ENCODE measurements at places on chromosomes 2 and 18.

- no peak for DNase-seq
Measured at GRCh38 chr2:98394595-98395153, 48.4 kb downstream of the CNGA3 start.

- DNase-seq, result no peak
Measured at GRCh38 chr2:114040826-114041225, 150.9 kb downstream of the ACTR3 start.

GRCh38 chr2:183093857-183094657 lies 15.5 kb downstream of the DUSP19 start:
- no peak for DNase-seq

- DNase-seq, result no peak
Measured at GRCh38 chr2:128593879-128594650, 275.4 kb upstream of the HS6ST1 start.

DNA sequence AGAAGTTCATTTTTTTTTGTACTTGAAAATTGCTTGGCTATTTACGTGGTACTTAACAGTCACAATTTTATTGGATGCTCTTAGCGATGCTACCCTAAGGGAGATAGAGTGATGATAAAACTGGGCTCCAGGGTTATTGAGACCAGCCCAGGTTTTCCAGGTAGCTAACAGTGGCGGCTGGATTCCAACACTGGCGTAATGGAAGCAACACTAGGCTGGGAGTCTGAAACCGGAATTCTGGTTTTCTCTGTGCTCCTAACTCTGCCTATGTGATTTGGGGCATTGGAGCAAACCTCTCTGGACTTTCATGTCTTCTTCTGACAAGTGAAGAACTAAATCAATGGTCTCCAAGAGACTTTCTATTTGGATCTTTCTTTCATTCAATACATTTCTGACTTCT lies 9.4 kb upstream of the GALNT14 start:
- no peak for DNase-seq

GRCh38 chr2:152539424-152539823 lies 177.8 kb downstream of the PRPF40A start:
- no peak for DNase-seq

GRCh38 chr2:190811811-190812210 lies 68.8 kb upstream of the GLS start:
- DNase-seq, result no peak

DNA sequence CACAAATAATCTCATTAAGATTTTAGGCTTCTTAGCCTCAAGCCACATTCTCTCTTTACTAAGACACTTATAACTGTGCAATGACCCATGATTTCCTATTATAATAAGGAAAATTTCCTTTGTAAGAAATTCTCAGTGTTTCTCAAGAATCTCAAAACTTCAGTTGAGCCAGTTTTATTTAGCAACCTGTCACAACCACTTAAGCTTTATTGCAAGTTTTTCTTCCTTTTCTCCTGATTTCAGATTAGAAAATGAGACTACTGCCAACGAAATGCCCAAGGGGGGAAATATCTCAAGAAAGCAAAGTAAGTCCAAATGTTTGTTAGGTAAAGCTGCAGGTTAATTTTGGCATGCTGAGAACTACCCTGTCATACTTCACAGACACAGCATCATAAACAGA lies 178.5 kb downstream of the THADA start:
- no peak for DNase-seq

- DNase-seq, result no peak
Measured at GRCh38 chr2:122754561-122754960, 999.1 kb downstream of the TSN start.

DNA sequence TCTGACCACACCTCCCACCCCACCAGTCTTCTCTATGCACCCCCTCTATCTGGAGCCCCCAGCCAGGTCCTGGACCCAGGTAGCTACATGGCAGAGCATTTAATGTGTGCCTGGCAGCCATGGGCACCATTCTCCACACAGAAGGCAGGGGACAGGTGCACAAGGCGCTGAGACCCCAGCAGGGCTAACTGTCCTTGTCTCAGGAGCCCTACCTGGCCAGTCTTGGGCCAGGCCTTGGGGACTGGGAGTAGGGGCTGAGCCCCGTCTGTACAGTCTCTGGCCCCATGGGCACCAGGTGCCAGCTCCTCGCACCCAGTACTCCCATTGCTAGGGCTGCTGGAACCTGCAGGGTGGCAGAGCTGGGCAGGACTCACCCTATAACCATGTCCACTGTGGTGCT lies 2.9 kb downstream of the GNLY start:
- DNase-seq, result no peak

- no peak for DNase-seq
Measured at GRCh38 chr2:212173756-212174510, 364.7 kb downstream of the ERBB4 start.

DNA sequence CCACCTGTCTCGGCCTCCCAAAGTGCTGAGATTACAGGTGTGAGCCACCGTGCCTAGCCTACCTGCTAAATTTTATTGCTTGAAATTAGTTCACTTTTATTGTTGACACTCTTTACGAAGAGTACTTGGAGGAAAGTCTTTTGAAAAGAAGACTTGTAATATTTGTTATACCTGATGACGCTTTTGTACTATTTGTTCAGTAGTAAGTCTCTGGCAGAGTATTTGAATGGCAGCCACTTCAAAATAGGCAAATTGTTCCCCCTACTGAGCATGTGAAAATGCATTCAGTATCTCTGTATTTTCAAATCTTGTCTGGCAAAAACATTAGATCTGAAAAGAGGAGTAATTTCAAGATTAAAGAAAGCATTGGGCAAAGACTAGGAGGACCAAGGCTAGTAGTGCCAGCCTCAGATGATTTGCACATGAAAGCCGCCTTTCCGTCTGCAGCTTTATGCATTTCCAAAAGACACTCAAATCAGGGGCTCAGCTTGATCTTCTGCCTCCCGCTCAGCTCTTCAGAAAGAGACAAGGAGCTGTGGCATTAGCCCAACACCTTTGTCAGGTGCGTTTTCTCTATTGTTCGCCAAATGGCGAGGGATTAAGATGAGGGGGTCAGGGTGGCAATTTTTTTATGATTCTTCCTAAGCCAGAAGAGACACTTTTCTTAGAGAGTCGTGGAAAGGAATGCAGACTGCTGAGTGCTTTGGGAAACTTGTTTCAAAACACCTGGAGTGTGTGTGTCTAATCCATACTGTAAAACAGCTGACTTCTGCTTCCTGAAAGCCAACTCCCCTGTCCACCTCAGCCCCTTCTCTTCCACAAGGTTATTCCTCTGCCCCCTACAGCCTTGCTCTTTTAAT lies 18.8 kb upstream of the FOXI3 start:
- DNase-seq, result no peak

DNA sequence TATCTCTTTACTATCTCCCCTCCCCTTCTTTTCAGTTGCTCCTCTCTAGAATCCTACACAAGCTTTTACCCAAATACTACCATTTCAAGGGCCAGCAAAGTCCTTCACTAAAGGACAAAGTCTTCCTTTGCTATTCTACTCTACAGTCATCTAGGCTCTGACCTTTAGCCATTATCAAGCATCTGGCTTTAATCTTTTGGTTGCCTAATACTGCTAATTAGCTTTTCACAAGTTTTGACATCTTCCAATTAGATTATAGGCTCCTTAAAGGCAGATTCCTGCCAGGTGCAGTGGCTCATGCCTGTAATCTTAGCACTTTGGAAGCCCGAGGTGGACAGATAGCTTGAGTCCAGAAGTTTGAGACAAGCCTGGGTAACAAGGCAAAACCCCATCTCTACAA lies 194.4 kb downstream of the SH3BP4 start:
- no peak for DNase-seq

- no peak for DNase-seq
Measured at GRCh38 chr2:20496076-20496872, 49.4 kb downstream of the RHOB start.

DNA sequence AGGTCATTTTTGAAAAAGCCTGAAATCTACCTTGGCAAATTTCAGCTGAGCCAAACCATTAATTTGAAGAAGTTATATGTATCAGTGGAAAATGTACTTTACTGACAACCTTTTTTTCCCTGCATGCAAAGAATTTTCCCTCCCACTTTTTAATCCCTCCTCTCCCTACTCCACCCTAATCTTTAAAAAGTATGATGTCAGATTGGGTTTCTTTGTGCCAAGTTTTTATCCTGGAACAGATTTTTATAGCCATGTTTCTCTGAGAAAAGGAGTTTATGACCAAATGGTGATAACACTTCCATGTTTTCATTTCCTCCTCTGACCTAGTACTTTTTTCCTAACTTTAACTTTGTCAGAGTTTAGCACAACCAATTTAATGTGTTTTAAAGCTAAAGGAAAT lies 250.3 kb upstream of the FOSL2 start:
- no peak for DNase-seq

DNA sequence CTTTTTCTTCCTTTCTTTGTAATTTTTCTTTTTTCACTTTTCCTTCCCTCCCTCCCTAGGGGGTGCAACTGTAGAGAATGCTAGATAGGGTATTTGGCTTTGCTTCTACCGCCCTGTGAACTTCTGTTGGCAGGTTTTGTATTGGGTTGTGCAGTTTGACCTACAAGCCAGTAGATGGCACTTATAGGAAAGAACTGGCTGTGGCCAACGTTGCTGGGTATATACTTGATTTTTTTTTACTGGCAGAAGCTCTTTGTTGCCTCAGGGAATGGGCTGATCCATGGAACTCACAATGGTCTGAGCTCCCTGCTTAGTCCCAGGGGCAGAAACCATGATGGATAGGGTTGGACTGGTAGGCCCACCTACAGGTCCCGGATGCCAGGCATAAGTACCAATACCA lies 1019.5 kb upstream of the LRRTM1 start:
- no peak for DNase-seq

DNA sequence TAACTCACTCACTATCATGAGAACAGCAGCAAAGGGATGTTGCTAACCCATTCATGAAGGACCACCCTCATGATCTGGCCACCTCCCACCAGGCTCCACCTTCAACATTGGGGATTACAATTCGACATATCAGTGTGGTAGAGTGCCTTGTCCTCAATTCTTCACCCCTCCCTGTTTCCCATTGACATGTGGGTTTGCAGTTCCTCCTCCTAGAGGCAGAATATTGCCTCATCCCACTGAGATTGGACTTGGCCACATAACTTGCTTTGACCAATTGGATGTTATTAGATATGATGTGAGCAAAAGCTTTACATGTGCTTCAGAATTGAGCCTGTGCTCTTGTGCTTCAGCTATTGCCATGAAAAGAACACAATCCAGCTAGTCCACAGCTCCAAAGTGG lies 217.0 kb upstream of the CXCR4 start:
- DNase-seq, result no peak

DNA sequence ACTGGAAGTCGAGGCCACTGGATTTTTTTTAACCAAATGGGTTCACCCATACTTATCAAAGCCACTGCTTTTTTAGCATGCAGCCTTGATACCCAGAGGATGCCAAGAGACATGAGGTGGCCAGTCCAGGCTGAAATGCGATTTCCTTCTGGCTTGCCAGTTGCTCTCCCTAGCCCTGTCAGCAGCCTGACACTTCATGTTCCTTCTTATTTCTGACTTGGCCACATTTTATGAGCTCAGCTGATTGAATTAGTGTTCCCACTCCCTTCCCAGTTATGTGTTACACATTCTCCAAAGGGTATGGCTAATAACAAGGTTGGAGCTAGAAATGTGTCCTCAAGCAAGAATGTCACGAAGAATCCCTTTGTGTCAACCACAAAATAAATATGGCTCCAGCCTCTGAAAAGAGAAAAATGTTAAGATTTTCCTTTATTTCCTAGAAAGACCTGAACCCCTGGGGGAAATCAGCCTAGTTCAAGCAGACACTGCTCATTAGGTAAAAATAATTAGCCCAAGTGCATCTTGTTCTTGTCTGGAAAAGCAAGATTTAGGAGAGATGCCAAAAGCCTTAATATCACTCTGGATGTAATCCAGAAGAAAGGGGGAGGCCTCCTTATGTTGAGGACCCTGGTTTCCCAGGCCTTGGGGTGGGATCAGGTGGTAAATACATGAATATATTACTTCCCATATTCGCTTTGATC lies 121.7 kb upstream of the TACR1 start:
- no peak for DNase-seq

GRCh38 chr2:225599856-225600255 lies 200.3 kb downstream of the NYAP2 start:
- no peak for DNase-seq

DNA sequence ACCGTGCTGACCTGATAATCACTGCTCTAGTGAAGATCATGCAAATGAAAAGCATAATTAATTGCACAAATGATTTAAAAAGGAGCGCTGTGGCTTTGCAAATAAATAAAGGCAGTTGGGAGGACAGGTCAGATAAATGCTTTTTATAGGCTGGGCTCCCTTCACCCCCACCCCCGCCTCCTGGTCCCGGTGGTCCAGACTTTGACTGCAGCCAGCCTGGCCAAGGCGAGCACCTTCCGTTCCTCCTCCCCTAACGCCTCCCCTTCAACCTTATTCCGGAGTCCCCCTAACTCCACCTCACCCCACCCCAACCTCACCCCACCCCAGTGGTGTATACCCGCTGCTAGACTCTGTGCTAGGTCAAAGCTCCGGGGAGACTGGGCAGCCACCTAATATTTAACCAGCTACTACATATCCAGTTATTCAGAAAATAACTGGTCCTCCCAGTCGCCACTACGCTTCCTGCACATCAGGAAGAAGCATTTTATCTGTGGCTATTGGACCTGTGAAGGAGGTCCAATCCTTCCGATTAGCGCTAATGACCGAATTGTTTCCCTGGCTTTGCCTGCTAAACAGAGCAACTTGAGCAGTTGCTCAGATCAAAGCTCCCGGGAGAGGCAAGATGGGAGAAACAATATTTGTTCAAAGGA lies 3.7 kb upstream of the SP9 start:
- no peak for DNase-seq

GRCh38 chr2:224670203-224670602 lies 46.0 kb downstream of the CCDC195 start:
- no peak for DNase-seq

GRCh38 chr2:178350051-178350450 lies 100.9 kb downstream of the PRKRA start:
- DNase-seq, result no peak

GRCh38 chr18:10524507-10525370 lies 1.1 kb upstream of the NAPG start:
- no peak for DNase-seq

DNA sequence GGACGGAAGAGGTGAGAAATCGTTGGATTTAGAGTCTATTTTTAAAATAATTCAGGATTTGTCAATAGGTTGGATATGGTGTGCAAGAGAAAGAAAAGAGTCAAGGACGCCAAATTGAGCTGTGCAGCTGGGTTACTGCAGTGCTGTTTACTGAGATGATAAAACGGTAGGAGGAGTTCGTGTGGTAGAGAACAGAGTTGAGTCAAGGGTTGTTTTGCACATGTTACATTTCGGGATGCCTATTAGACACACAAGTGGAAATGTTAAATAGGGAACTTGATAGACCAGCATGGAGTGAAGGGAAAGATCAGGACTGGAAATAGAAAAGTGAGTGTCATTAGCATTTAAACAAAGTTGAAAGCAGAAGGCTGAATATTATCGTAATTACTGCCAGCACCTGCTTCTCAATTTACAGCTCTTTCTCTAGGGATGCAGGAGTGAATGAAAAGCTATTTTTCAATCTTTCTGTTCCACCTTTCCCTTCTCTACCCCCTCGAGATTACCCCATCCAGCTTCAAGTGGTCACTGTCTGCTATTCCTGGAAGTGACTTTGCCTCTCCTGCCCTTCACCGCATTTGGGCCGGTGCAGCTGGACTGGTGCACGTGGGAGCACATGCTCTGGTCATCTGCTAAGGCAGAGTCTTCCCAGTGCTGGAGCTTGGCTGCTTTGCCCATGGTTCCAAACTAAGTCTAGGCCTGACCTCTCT lies 30.3 kb downstream of the GPR75 start:
- DNase-seq, result no peak

Data from stimulated activated CD8-positive, alpha-beta memory T cell treated with anti-CD3 and anti-CD28 coated beads, Interleukin-4, amount 100 ng/mL, for 1 hour (primary cell).